ENCODE measurements at places on chromosomes 7 and 10.

- DNase-seq: no peak
Measured at GRCh38 chr7:22417841-22418240, 60.9 kb upstream of the RAPGEF5 start.

DNA sequence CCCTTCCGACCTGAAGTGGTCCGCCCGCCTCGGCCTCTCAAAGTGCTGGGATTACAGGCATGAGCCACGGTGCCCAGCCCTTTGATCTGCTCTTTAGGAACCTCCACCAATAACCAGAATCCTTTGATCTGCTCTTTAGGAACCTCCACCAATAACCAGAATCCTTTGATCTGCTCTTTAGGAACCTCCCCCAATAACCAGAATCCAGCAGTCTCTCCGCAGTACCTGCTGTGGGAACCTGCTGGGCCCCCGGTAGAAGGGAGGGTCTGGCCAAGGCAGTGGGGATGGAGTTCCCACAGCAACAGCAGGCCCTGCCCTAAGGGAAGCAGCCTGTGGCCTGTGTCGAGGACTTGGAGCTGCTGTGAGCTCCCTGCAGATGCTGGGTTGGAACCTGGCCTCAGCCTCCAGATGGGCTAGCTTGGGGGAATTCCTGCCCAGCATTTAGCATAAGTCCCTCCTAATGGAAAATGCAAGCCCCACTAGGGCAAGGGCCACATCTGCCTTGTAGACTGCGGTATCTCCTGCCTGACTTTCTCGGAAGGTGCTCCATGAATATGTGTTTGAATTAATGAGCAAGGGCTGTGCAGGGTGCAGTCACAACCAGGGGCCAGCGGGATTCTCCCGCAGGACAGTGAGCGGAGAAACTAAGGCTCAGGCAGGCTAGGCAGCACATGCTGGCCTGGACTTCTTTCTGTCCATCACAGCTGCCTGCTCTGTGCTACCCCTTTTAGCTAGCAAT, 165.8 kb downstream of the UBE2H start:
- DNase-seq: no peak

DNA sequence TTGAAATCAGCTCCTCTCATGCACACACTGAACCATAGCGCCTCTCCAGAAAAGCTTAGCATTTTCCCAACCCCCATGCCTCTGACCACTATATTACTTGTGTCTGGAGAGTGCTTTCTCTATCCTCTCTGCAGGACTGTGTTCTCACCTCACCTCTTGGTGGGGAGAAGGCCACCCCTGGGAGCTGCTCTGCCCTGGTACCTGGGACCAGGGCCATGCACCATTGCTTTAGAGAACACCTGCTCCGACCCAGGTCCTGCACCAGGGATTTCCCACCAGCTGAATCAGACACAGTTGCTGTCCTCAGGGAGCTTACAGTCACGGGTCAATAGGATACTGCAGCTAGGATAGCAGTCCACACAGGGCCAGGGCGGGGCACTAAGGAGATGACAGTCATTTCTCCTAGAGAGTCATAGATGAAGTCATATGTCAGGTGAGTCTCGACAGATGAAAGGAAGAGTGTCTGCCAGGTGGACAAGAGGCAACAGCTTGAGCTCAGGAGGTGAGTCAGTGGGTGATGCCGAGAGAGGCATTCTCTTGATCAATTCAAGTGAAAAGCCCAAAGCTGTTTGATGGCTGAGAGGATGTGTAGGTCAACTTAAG, 619 bp upstream of the LMTK2 start:
- DNase-seq: no peak

DNA sequence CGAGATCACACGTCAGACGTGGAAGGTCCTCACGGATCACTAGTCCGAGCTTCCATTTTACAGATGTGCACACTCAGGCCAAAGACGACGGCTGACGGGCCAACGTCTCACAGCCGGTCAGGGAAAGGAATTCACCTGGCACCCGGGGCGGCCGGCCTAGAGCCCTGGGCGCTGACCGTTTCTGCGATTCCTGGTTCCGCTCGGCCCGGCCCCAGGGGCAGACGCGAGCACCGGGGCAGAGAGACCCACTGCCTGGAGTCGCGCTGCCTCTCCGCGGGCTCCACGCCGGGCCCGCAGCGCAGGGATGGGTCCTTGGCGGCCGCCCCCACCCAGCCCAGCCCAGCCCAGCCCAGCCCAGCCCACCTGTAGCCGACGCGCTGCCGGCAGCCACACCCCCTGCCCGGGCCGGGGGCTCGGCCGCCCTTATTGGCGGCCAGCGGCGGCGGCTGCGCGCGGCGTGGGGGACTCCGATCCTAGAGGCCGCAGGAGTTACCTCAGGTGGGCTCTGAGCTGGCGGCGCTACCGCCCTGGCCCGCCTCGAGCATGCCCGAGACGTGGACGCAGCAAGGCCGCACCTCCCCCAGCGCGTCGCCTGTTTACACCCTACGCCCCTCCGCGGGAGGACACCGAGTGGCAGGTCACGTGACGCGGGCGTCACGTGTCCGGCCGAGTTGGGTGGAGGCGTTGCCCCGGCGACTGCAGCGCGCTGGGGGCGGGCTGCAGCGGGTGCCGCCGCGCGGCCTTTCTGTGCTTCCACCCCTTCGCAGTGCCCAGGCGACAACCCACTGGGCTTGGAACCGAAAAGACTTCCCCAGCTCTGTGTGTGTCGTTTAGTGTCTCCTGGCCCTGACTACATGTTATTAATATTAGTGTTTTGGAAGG, 78.1 kb downstream of the ZFAND4 start:
- peak; percentile 83 for DNase-seq

GRCh38 chr7:93231259-93231658, 907 bp upstream of the VPS50 start:
- DNase-seq: no peak

DNA sequence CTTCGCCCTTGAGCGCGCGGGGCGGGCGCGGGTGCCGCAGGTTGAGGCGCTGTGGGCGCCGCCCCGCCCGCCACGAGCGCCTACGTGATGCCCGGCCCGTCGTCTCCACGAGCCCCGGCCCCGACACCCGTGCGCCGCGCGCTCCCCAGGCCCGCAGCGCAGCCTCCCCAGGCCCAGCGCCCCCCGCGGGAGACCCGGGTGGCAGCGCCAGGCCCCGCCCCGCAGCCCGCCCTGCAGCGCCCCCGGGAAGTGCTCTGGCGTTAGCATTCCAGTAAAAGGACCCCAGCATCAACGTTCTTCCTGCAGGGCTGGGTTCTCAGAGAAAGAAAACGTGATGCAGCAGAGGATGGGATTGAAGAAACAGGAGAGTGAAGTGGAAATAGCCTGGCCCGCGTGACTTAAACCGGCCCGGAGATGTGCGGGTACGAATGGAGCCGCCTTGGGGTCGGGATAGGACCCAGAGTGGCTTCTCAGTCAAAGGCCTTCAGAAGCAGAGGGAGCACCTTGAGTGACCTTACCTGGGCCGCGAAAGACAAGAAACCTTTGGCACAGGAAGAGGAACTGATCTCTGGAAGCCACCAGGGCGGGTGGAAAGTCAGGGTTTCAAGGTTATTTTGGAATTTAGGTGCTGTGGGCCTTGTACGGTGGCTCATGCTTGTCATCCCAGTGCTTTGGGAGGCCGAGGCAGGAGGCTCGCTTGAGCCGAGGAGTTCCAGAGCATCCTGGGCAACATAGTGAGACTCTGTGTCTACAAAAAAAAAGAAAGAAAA, 1.8 kb downstream of the PFKP start:
- DNase-seq: no peak

GRCh38 chr10:87794285-87794684, 23.7 kb downstream of the ATAD1 start:
- DNase-seq: no peak

GRCh38 chr7:53101026-53101425, 65.6 kb downstream of the POM121L12 start:
- no peak for DNase-seq

- DNase-seq: no peak
Measured at GRCh38 chr7:128417071-128417470, 7.3 kb upstream of the IMPDH1 start.

DNA sequence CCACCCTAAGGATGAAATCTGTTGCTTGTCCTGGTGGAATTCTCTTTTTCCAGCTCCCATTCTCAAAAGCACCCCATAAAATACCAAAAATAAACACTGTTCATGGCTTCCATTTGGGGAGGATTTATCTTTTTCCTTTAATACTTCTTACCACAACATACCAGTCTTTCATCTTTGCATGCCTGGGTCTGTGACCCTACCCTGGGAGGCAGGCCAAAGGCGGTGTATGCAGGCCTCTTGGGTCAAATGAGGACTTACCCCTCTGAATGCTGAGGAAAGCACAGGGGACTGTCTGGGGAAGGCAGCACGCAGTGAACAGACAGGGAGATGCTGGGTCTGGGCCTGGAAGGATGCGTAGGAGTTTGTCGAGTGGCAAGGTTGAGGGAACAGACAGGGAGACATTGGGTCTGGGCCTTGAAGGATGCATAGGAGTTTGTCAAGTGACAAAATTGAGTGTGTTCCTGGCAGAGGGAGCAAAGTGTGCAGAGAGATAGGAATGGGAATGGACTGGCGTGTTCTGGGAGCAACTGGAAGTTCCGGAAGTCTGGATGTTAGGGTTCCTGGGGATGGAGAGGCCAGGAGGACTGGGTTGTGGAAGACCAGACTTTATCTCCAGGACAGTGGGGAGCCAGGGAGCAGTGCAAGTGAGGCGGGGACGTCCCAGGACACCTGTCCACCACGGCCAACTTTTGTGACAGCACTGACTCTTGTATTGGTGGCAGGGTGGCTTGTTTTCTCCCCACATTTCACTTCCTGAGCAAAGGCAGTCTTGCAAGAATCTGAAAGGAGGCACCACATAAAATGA, 40.8 kb downstream of the MYL10 start:
- DNase-seq: no peak

DNA sequence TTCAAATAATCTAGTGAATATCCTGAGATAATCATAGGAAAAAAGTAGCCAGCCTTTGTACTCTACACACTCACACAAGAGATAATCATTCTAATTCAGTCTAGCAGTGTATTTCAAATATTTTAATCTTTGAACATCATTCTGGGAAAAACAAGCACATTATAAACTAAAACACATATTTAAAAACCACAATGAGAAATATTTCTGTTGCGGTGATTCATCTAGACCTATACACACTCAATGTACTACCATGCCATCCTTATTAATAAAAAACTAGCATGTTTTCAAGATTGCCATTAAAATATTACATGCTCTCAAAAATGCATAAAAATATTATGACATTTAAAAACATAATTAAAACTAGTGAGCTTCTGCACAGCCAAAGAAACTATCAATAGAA, 11.8 kb downstream of the COG5 start:
- no peak for DNase-seq

DNA sequence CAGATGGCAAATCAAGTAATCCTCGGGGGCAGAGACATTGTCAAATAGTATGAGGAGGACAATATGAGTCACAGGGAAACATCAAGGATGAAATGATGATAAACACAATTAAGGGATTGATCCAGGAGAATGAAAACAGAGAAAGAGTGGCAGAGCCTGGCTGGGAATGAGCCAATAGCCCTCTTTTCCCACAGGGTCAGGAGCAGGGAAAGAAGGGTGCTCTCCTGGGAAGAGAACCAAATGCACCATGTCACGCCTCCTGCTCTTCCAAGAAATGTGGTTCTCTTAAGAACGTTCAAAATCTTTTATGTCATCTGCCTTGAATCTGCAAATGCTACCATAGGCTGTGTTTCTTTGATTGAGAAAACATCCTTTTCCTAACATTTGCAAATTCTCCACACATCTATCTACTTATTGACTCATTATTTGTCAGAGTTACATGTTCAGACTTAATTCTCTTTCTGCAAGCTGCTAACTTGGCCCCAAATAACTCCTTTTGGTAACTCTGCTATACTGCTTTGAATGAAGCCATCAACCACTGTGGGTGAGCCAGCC, 50.6 kb downstream of the HIPK2 start:
- no peak for DNase-seq

- no peak for DNase-seq
Measured at GRCh38 chr7:47258798-47259197, 323.1 kb downstream of the TNS3 start.

GRCh38 chr7:76089865-76090475, 42.1 kb downstream of the MDH2 start:
- no peak for DNase-seq

GRCh38 chr7:47782792-47783191, 165.5 kb downstream of the PKD1L1 start:
- no peak for DNase-seq

DNA sequence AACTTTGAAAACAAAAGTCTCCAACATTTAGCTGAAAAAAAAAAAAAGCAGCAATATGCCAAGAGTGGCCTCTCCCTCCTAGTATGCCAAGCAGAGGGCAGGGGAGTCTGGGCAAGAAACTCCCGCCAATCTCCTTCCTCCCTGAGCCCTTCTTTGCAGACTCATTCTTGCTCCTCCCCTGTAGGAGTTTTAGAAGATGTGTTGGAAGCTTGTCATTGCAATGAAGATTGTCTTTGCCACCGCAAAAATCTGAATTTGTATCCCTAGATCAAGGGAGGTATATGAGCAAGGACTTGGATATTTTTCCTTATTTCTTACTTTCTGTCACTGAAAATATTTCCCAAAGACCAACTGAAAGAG, 2.6 kb upstream of the TNS3 start:
- DNase-seq: no peak

DNA sequence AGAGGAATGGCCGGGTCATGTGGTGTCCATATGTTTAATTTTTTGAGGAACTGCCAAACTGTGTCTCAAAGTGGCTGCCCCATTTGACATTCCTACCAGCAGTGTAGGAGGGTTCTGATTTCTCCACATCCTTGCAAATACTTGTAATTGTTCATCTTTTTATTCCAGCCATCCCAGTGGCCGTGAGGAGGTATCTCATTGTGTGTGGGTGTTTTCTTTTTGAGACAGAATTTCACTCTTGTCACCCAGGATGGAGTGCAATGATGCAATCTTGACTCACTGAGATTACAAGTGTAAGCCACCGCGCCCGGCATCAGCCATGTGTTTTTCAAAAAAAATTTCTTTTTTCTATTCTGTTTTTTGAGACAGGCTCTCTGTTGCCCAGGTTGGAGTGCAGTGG, 38.7 kb upstream of the DLG5 start:
- DNase-seq: no peak

DNA sequence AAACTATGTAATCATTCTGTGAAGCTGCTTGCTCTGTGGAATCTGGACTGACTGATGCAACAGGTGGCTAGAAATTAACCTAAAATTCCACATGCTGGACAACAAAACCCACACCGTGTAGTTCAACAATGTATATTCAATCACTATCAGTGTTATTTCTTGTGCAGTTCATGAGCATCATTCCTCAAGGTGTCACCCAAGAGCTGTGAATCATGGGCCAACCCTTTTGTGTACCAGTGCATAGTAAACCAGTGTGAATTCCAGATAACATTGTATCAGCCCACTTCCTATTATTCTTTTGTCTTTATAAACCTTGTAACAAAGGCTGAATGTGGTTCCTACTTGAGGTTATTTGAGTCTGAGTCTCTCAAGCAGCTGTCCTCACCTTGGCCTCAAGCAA, 905.2 kb upstream of the ZNF722 start:
- no peak for DNase-seq

- no peak for DNase-seq
Measured at GRCh38 chr10:50250096-50250854, 1.0 kb downstream of the ASAH2 start.

DNA sequence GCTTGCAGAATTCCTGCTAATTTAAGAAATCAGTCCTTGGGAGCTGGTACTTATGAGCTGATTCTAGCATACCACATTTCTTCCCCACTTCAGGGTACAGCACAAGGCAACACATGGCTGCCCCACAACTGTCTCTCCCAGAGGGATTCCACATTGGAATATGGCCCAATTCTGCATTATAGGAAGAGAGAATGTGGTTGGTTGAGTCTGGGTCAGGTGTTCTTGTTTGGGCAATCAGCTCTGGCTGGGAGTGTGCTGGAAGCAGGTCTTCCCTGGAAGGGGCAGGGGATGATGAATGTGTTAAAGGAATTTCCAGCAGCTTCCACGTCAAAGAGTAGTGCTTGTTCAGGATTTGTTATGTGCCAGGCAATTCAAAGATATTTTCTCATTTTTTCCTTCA, 95.7 kb downstream of the BUB3 start:
- no peak for DNase-seq

All from T-helper 17 cell (primary cell).